ENCODE measurements at places on chromosomes 6 and 20. TPM values are rescaled to one million over a fixed set of nuclear protein-coding genes. Genes with fewer than 3 reads are reported as not detected.

Gene TMEM74B
- total RNA-seq: 6.4 TPM

Gene WFDC10B
- not detected for total RNA-seq

Gene ADGRF1
- total RNA-seq: under 0.01 TPM

Gene CD2AP
- total RNA-seq: 20.2 TPM

Gene IL20RA
- 0.36 TPM for total RNA-seq

Gene HCRTR2
- total RNA-seq: 10.2 TPM

Gene CTAGE9
- not detected for total RNA-seq

Gene PREX1
- total RNA-seq: 55.3 TPM

Gene OR2J1
- not detected for total RNA-seq

Gene SPATA25
- 2.5 TPM for total RNA-seq

Gene CDSN
- not detected for total RNA-seq

Gene JPH2
- 0.36 TPM for total RNA-seq

Gene SYNGAP1
- total RNA-seq: 21.4 TPM

Gene OLIG3
- 1.2 TPM for total RNA-seq

Gene SLC52A3
- total RNA-seq: 0.36 TPM

Gene BLCAP
- total RNA-seq: 107 TPM

Gene ERVFRD-1
- not detected for total RNA-seq

- DNase-seq: no peak
Observed at GRCh38 chr6:161198176-161198575, 75.7 kb downstream of the AGPAT4 start.

DNA sequence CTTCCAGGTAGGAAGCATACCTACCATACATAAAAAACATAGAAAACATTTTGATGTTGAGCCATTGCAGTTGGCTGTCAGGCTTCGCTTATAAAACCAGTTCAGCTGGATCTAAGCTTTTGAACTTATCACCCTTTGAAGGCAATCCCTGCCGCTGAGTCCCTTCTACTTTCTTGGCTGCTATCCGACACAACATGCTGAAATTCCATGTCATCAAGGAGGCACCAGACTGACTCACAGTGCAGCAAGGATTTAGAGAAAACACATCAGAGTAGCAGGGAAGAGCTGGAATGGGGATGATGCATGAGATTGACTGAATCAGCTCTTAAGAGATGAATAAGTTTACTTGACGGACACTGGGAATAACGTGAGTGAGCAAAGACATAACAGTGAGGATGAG, 135.0 kb upstream of the MAN1A1 start:
- no peak for DNase-seq

DNA sequence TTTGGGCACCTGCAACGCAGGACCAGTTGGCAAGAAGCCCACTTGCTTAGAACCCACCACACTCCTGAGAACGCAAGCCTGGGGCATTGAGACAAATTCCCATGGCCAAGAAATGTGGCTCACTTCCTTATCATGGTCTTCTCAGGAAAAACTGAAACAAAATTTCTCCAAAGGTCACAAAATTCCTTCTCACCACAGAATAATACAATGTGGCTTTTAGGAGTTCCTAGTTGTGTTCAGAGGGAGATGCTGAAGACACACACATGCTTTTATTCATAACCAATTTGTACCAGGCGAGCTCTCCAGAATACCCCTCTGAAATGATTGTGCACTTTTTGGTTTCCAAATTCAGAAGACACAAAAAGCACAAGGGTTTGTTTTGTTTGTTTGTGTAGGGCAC, 31.6 kb downstream of the ADTRP start:
- no peak for DNase-seq

GRCh38 chr6:169808608-169808967, 57.2 kb downstream of the ERMARD start:
- no peak for DNase-seq

- DNase-seq: no peak
Observed at GRCh38 chr6:150588888-150589499, 10.7 kb upstream of the PLEKHG1 start.

- DNase-seq: no peak
Observed at GRCh38 chr6:111824608-111825337, 48.5 kb downstream of the FYN start.

DNA sequence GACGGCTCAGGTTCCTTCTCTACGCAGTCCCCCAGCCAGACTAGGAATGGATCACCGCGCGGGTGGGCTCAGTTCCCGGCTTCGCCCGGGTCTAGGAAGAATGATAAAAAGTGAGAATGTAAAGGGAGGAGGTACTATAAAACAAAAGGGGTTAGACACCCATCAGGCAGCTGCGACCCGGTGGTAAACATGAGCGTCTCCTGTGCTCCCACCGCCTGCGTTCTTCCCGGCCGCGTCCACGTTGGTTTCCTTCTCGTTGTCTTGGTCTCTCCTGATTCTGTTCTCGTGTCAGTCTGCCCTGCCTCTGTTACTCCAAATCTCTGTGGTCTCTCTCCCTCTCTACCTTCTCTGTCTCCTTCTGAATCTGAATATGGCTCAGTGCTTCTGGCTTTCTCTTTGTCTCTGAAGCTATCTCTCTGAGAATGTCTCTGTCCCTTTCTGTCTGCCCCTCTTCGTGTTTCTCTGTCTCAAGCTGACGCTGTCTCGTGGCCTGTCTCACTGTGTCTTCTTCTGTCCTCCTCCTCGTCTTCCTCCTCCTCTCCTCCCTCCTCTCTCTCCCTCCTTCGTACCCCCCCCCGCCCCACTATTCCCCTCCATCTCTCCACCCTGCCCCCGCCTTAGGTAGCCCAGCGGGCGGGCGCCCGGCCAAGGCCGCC, 41.6 kb upstream of the FOXP4 start:
- no peak for DNase-seq

- no peak for DNase-seq
Observed at GRCh38 chr20:11166712-11167111, 492.9 kb upstream of the JAG1 start.

GRCh38 chr6:139277587-139277986, 14.2 kb downstream of the TXLNB start:
- no peak for DNase-seq

GRCh38 chr6:91796603-91797002, 1209.7 kb upstream of the MAP3K7 start:
- no peak for DNase-seq

- no peak for DNase-seq
Observed at GRCh38 chr20:38106461-38106860, 58.6 kb downstream of the TGM2 start.

GRCh38 chr6:28424163-28424562, 19.1 kb downstream of the ZSCAN23 start:
- no peak for DNase-seq

DNA sequence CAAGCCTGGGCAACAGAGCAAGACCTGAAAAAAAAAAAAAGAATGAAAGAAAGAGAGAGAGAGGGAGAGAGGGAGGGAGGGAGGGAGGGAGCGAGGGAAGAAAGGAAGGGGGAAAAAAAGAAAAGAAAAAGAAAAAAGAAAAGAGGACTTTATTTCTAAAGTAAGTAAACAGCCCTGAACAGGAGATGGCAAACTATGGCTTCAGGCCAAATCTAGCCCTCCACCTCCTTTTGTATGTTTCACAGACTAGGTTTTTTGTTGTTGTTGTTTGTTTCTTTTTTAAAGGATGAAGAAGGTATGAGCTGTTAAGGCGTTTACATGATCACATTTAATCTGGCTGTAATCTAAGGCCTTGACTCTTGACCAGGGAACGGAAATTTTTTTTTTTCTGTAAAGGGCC, 711.1 kb upstream of the NRSN1 start:
- no peak for DNase-seq

DNA sequence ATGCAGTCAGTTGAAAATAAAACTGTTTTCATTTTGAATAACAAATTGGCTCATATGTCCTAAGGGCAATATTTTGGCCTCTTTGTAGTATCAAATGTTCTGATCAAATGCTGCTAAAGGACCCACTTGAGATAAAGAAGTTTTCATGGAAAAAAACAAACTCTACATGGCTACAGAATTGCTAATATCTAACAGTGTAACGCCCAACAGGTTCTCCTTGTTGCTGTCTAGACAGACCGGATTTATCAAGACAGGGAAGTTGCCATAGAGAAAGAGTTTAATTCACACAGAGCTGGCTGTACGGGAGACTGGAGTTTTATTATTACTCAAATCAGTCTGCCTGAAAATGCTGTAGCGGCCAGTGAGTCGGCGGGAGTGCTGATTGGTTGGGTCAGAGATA, 19.4 kb upstream of the MAN1A1 start:
- no peak for DNase-seq

DNA sequence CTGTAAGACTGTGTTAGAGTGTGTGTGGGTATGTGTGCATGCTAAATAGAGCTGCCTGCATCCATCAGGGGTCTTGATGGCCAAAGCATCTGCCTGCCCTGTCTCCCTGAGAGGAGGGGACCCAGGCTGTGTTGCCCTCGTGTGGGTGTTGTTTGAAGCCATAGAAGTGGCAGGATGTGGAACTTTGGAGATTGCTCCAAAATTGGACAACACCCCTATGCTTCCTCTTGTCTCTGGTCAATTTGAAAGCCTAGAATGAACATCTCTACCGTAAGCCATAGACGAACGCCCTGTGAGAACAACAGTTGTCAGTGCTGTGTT, 82.6 kb downstream of the ASXL1 start:
- DNase-seq: no peak

- DNase-seq: no peak
Observed at GRCh38 chr6:4656106-4656505, 120.1 kb upstream of the CDYL start.

DNA sequence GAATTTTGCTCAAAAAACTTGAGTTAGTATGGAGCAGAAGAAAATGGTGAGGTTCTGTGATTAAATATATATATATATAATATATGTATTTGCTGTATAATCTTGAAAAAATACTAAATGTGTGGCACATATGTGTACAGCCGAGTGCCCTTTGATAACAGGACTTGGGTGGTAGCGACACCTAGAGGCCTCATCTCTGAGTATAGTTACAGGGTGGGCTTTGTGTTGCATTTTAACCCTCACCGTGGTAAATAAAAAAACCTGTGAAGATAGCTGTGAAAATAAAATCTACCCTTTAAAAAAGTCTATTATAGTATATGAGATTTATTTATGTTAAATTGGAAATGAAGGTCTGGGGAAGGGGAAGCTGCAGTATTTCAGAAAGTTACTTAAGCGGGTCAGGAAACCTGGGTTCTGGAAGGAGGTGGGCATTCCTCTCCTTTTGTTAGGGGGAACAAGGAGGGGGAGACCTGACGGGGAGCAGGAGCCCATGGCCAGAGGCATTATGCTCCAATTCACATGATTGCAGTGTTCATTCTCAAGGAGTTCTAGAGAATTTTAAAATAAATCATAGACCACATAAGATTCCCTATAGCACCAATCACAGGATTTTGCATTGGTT, 82.7 kb downstream of the SH3BGRL2 start:
- peak; percentile 41 for DNase-seq

GRCh38 chr6:125380474-125380873, 78.7 kb upstream of the HDDC2 start:
- no peak for DNase-seq

DNA sequence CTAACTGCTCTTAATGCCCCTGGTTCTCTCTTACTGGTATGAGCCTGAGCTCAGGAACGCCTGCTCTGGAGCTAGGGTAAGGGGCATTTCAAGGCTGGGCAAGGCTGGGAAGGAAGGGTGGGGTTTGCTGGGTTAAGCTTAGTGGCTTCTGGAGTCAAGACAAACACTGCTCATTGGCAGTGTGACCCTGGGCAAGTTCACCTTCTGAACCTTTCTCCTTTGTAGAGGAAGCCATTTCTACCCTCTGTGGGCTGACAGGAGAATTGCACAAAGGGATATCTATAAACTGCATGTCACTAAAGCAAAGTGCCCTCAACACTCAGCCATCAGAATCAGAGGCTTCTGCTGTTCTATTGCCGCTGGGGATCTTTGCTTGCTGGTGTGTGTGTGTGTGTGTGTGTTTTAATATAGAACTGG, 20.3 kb upstream of the LRRN4 start:
- DNase-seq: no peak

GRCh38 chr6:1426416-1426815, 37.0 kb downstream of the FOXF2 start:
- no peak for DNase-seq

GRCh38 chr6:124371974-124372475, 568.4 kb downstream of the NKAIN2 start:
- DNase-seq: no peak

- no peak for DNase-seq
Observed at GRCh38 chr6:85669735-85670194, 27.1 kb upstream of the SYNCRIP start.

- DNase-seq: no peak
Observed at GRCh38 chr6:47094241-47094925, 52.3 kb upstream of the ADGRF1 start.

- no peak for DNase-seq
Observed at GRCh38 chr6:139569566-139569965, 195.1 kb upstream of the CITED2 start.

- DNase-seq: no peak
Observed at GRCh38 chr20:57330998-57331397, 1.4 kb downstream of the SPO11 start.

- DNase-seq: no peak
Observed at GRCh38 chr6:84733889-84734288, 30.5 kb downstream of the TBX18 start.

- no peak for DNase-seq
Observed at GRCh38 chr20:37990571-37991151, 42.6 kb downstream of the TTI1 start.

GRCh38 chr6:57017069-57017468, 29.4 kb upstream of the KIAA1586 start:
- no peak for DNase-seq

DNA sequence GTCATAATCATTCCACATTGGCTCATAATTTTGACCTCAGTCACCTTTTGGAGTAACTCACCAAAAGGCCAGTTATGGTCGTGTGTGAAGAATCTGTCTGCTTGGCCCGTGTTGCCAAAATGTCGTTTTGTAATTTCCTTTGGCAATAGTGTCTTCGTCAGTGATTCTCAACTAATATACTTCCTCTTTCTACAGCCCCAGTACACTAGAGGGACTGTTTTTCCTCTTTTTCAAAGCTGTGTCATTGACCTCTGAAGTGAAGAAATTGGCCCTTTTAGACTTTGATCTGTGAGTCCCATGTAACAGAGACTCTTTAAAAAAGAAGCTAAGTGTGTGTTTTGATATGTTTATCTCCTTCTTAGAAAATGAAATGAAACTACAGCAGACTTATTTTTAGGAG, 5.2 kb downstream of the FOXO3 start:
- DNase-seq: no peak
